ENCODE measurements at places on chromosomes 7 and 10. TPM values are rescaled to one million over a fixed set of nuclear protein-coding genes. Genes with fewer than 3 reads are reported as not detected.

PTPN20 gene
- 23.1 TPM for polyA plus RNA-seq

GRCh38 chr10:77501152-77501845 lies 136.3 kb downstream of the KCNMA1 start:
- no peak overlapping the region for H3K4me3 ChIP-seq
- no peak overlapping the region for H3K27ac ChIP-seq
- H3K4me1 ChIP-seq: peaks cover 3% of the 10 kb centered on the region
- no peaks in the 10 kb centered on the region for H3K27me3 ChIP-seq

GRCh38 chr10:123301077-123301857 lies 147.1 kb downstream of the BUB3 start:
- H3K36me3 ChIP-seq: no peaks in the 10 kb centered on the region
- H3K4me3 ChIP-seq: no peak overlapping the region
- H3K27me3 ChIP-seq: no peaks in the 10 kb centered on the region
- H3K4me1 ChIP-seq: no peaks in the 10 kb centered on the region
- no peak for DNase-seq

STEAP2 gene
- 1.8 TPM for polyA plus RNA-seq

- H3K27me3 ChIP-seq: no peaks in the 10 kb centered on the region
- no peak overlapping the region for H3K27ac ChIP-seq
- DNase-seq: no peak
- no peaks in the 10 kb centered on the region for H3K36me3 ChIP-seq
- H3K4me3 ChIP-seq: no peak overlapping the region
Measured at GRCh38 chr10:44024356-44025116, 360.4 kb downstream of the CXCL12 start.

HMX3 gene
- polyA plus RNA-seq: not detected

SYNPO2L gene
- 2.3 TPM for polyA plus RNA-seq

DNA sequence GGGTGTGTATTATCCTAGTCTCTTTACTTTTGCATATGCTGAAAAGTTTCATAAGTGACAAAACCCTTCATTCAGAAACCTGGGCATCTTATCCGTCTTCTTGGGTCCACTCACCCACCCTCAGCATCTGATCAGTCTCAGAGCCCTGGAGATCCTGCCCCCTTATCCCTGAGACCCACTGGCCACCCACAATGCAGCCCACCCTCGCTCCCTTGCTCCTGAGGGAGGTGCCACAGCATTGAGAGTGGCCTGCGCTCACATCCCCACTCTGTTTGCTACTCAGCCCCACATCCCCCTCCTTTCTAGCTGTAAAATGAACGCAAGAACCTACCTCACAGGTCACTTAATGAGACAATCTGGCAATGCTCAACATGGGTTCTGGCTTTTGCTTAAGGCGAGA lies 27.3 kb downstream of the PDIA4 start:
- H3K36me3 ChIP-seq: no peaks in the 10 kb centered on the region
- no peaks in the 10 kb centered on the region for H3K4me1 ChIP-seq
- H3K27ac ChIP-seq: no peak overlapping the region
- H3K27me3 ChIP-seq: no peaks in the 10 kb centered on the region

PRF1 gene
- 2.2 TPM for polyA plus RNA-seq

- no peaks in the 10 kb centered on the region for H3K27me3 ChIP-seq
- H3K36me3 ChIP-seq: no peaks in the 10 kb centered on the region
- H3K4me3 ChIP-seq: no peak overlapping the region
- DNase-seq: no peak
Measured at GRCh38 chr7:156096771-156097538, 284.7 kb upstream of the SHH start.

AVPI1 gene
- polyA plus RNA-seq: 26.4 TPM

FAM237B gene
- 0.17 TPM for polyA plus RNA-seq

All from testis (tissue), 5 donors.